ENCODE measurements at places on chromosomes 6 and 20.

GRCh38 chr6:128478230-128479047, 42.0 kb downstream of the PTPRK start:
- DNase-seq = no peak

DNA sequence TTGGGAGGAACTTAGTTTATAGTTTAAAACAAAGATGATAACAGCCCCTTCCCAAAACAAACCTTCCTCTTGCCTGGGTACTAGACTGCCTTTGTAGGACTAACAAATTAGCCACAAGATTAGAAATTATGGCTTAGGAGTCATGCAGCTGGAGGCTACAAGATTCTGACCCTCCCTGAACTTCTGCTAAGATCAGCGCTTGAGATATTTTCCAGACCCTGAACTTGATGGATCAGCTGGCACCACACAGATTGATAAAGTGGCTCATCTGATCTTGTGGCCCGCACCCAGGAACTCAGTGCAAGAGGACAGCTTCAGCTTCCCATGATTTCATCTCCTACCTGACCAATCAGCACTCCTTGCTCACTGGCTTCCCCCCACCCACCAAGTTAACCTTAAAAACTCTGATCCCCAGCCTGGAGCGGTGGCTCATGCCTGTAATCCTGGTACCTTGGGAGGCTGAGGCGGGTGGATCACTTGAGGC, 5.9 kb upstream of the SERINC3 start:
- DNase-seq = no peak

GRCh38 chr20:63522091-63522868, 1.7 kb downstream of the PPDPF start:
- DNase-seq = no peak

DNA sequence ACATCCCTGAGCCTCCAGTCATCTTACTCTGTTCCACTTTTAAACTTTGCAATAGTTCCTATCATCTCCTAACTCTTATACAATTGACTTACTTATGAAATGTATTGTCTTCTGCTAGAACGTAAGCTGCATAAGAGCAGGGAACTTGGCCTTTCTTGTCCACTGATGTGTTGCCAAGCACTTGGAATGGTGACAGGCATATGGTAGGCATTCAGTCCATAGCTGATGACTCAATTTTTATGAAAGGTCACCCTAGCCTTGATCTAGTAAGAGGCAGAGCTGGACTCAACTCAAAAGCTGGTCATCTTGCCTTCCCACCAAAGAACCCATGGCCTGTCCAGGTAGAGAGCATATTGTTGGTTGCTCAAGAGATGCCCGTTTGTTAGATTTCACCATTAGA, 82.4 kb upstream of the FAM184A start:
- DNase-seq = no peak

DNA sequence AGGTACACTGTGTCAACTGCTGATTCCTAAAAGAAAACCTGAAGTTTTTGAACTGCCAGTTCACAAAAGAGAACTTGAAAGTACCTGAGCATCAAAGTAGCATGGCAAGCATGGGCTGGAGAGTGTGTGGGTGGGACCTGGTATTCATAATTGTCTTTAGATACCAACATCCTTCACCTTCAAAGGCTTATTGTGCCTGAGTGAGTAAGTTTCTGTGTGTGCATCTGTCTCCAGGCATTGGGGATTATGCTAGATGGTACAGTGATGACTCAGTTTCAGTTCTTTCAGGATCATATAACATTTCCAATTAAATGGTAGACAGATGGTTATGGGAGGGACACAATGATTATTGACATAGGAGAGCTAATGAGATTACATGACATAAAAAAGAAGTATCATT, 238.5 kb downstream of the ZFAND3 start:
- no peak for DNase-seq

Data from glutamatergic neuron (in vitro differentiated cells).